NCI-H1694 treated with DMSO at 0.1 percent for 48 hours (cell line): ENCODE measurements at places on chromosomes 12 and 14.
A peak's percentile ranks its signal among the peaks of the same experiment; 100 is the strongest.

DNA sequence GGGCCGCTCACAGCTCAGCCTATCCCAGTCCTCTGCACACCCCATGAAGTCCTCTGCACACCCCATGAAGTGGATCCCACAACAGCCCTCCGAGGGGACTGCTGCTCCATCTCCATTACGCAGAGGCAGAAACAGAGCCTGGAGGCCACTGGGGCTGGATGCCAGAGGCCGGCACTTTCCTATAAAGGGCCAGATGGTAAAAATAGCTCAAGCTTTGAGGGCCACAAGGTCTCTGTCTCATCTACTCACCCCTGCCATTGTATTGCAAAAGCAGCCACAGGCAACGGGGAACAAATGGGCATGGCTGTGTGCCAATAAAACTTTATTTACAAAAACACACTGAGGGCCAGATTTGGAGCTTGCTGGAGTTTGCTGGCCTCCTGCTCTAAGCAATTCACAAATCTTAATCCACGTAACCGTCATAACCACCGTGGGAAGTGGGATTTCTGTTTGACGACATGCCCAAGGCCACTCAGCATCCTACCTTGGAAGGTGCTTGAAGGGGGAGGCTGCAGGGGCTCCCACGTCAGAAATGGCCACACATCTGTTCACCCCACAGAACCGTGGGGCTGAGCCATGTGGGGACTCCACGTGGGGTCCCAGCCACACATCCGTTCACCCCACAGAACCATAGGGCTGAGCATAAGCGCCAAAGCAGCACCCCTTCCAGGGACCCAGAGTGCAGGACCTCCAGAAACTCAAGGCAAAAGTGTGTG is 92.0 kb downstream of the NCOR2 start:
- no peak for DNase-seq

GRCh38 chr12:81284137-81284536 is 206.3 kb downstream of the ACSS3 start:
- no peak for DNase-seq

GRCh38 chr12:27843714-27844245 is 63.7 kb upstream of the MANSC4 start:
- DNase-seq, result no peak

GRCh38 chr12:118107011-118107410 is 3.2 kb upstream of the VSIG10 start:
- DNase-seq, result no peak

DNA sequence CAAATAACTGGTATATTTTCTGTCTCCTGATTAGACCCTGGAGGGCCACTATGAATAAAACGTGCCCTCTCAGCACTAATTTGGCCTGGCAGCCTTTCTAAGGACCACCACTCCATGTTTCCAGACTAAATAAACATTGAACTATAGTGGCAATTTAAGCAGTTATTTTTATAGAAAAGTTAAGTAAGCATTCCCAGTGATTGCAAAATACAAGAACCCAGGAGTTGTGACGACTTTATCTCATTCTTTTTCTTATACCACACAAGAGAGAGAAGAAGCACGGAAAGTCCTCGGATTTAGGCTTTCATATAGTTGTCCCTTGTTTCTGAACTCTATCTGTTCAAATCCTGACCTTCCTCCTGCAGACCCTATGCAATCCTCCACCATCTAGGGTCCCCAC is 23.1 kb upstream of the STRAP start:
- no peak for DNase-seq

DNA sequence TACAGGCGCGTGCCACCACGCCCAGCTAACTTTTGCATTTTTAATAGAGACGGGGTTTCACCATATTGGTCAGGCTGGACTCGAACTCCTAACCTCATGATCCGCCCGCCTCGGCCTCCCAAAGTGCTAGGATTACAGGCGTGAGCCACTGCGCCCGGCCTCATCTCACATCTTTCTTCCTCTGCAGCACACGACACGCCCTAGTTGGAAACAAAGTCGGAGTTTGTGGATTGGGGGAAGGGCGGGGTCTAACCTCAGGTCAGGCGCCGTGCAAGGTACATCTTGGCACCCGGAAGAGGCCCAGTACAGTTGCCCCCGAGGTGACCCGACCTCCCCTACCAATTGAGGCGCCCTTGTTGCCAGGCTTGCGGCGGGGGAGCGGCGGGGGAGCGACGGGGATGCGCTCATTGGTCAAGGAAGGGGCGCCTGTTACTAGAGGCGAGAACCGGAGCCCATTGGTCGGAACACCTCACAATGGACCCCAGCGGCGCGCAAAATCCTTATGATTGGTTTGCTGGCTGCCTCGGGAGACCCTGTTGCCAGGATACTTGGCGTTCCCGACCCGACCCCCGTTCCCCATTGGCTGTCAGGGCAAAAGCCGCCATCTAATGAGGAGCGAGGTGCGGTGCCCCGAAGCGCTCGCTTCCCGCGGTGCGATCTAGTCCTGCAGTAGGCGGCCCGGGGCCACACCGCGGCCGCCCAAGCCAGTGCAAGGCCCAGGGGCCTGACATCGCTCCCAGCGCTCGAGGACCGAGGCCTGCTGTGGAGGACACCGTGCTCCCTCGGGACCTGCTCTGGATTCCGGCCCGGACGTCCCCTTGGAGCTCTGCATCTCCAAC is at the start of gene REC8:
Gene REC8, plus strand, starts transcription at position 659 of the 839 bp plus-strand sequence. CDS start 473 bp downstream, outside the sequence.
- peak; percentile 98 for DNase-seq

- DNase-seq, result peak; percentile 39
These were observed 101.9 kb downstream of the GAS2L3 start for GRCh38 chr12:100675432-100675831.

- DNase-seq, result no peak
These were observed 78.7 kb downstream of the KSR2 start for GRCh38 chr12:117890137-117890536.

DNA sequence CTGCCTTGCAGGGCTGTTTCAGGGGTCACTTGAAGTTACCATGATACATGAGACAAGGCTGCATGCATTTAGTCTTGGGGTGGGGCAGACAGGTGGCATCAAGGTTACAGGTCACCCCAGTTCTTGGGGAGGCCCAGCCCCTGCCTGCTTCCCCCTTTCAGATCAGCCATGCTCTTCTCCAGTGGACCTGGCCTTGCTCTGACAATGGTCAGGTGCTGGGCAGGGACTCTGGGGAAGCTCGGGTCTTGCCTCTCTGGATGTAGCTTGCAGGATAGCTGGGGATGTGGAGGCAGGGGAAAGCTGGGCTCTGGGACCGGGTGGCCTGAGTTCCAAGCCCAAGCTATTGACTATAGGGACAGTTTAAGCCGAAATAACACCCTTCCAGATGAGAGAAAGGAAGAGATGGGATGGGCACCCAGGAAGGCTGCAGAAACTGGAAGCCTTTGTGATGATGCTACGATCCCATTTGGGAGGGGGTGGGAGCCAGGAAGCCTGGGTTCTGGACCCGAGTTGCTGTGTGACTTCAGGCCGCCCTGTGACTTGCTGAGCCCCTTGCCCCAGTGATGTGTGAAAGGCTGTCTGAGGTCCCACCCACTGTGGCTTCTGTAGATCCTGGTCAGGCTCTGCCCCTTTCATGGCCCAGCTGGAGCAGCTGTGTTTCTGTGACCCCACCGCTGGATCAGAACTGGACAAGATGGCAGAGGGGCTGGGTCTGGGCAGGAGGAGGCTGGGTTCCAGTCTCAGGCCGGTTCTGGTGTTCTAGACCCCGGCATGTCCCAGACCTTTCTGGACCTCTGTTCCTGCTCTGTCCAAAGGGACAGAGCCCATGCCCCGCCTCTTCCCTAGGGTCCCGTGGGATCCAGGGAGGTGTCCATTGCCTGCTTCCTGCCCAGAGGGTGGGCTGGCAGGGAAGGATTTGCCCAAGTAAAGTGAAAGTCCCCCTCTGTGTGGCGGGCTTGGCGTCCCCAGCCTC is 2.1 kb downstream of the TNFAIP2 start:
- no peak for DNase-seq

GRCh38 chr14:104507443-104507842 is 72.1 kb upstream of the C14orf180 start:
- DNase-seq, result no peak

GRCh38 chr14:80780500-80780899 is 161.0 kb downstream of the CEP128 start:
- DNase-seq, result no peak

GRCh38 chr12:100790552-100790951 is 4.0 kb upstream of the ANO4 start:
- no peak for DNase-seq

- no peak for DNase-seq
These were observed 32.6 kb upstream of the ARHGAP5 start for GRCh38 chr14:32044454-32044853.

GRCh38 chr14:32940711-32941667 is 2.3 kb downstream of the NPAS3 start:
- DNase-seq, result no peak

GRCh38 chr12:10320643-10321042 is 13.0 kb downstream of the KLRD1 start:
- DNase-seq, result no peak

- DNase-seq, result no peak
These were observed 40.2 kb downstream of the TAOK3 start for GRCh38 chr12:118332511-118332910.

DNA sequence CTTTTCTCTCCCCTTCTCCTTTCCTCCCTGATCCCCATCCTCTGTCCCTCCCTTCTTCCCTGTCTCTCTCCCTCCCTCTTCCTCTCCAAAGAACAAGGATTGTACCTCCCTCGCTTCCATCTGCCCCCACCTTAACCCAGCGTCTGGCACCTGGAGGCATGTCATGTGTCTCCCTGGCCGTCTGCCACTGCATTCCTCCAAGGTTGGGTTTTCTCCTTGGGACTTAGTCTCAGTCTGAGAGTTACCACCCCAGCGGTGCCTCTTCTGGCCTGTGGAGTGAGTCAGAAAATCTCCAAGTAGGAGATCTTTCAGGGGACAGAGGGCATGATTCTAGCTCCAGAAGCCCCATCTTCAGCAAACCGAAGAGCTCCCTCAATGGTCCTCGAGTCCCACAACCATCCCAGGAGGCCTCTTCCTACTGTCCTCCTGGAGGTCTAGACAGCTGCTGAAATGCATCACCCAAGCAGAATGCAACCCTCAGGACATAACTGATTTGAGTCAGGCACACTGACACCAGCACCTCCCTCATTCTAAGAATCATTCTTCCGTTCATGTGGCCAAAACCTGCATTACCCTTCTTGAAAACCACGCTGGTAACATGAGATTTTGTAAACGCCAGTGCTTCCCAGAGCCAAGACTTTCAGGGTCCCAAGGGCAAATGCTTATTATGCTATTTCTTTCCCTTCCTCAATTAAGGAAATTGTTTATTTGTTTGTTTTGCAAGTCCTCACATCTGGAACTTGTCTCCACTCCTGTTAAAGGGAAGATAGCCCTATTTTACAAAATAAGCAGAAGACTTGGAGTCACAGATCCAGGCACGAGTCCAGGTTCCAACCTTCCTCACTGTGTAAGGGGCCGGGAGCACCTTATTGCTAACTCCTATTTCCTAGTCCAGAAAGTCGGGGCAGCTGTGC is 463.2 kb downstream of the BCL11B start:
- DNase-seq, result no peak

DNA sequence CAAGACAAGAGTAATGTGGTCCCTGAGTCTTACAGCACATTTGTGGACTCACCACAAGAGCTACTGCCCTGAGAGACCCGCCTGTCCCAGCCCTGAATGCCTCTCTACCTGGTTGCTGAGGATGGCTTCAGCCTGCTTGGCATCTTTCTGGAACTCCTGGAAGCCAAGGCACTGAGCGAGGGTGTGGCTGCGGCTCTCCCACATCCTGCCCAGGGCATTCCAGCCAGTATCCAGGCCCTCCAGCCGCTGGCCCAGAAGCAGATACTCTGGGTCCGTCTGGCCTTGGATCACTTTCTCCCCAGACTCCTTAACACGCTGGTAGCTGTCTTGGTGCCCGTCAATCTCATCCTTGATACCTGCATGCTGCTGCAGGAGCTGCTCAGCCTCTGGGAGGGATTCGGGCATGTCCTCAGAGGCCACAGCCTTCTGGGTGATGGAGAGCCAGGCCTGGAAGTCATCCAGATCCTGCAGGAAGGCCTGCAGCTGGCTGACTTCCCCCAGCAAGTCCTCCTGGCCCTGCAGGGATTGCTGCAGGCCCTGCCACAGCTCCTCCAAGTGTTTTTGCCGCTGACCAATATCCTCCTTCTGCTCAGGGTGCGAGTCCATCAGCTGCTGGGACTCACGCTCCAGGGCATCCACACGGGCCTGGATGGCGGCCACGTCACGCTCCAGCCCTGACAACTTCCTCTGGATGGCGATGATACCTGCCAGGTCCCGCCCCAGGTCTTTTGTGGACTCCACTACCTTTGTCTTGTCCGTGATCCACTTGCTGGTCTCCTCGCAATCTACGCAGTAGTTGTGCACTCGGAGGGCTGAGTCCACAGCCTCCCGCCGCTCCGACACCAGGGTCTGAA is 82.3 kb downstream of the PLEKHG3 start:
- no peak for DNase-seq

- DNase-seq, result no peak
These were observed 690.9 kb upstream of the FBXO33 start for GRCh38 chr14:40122968-40123648.

GRCh38 chr12:131944601-131945251 is 5.0 kb upstream of the EP400 start:
- DNase-seq, result no peak

DNA sequence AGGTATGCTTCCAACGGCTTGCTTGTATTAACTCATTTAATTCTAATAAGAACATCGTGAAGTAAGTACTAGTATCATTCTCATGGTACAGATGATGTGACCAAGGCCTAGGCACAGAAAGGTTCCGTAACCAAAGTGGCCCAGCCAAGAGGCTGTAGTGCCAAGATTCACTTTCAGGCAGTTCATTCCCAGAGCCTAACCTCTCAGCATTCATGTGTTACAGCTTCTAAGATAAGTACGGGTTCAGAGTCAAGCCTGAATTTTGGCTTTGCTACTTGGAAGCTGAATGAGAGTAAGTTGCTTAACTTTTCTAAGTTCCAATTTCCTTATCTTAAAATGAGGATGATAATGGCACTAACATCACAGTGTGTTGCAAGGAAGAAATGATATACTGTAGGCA is 379.9 kb downstream of the AEBP2 start:
- DNase-seq, result no peak

GRCh38 chr14:64861916-64862315 is 17.8 kb downstream of the SPTB start:
- DNase-seq, result no peak

GRCh38 chr14:89164168-89165073 is 252.6 kb downstream of the FOXN3 start:
- DNase-seq, result no peak

- DNase-seq, result no peak
These were observed 91.9 kb upstream of the MUCL1 start for GRCh38 chr12:54762390-54762789.

GRCh38 chr12:48105321-48105866 is 485 bp downstream of the SENP1 start:
- no peak for DNase-seq

DNA sequence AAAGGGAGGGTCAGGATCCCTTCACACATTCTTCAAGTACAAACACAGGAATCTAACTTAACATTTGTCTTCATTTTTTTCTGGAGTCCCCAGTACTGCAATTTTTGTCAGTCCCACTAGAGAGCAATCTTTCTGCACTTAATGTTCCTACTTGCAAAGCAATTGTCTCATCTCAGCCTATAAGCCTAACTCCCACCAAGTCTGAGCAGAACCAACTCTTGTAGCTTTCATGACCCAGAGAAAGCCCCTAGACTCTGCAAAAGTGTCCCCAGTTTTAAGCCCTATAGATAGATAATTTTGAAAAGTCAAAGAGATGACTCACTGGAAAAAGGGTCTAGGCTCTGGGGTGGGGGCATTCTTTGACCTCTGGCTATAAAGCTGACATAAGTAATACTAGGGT is 1.8 kb upstream of the ZBTB39 start:
- peak; percentile 86 for DNase-seq

GRCh38 chr12:18439541-18439940 is 178.2 kb downstream of the PIK3C2G start:
- DNase-seq, result no peak

- DNase-seq, result peak; percentile 35
These were observed 935 bp downstream of the TBC1D30 start for GRCh38 chr12:64825143-64826021.
